ENCODE measurements at places on chromosomes 12 and 14.

GRCh38 chr14:50619569-50620141 is 48.5 kb downstream of the SAV1 start:
- DNase-seq, result no peak

GRCh38 chr12:127401005-127401404 is 866.0 kb upstream of the TMEM132C start:
- DNase-seq, result no peak

DNA sequence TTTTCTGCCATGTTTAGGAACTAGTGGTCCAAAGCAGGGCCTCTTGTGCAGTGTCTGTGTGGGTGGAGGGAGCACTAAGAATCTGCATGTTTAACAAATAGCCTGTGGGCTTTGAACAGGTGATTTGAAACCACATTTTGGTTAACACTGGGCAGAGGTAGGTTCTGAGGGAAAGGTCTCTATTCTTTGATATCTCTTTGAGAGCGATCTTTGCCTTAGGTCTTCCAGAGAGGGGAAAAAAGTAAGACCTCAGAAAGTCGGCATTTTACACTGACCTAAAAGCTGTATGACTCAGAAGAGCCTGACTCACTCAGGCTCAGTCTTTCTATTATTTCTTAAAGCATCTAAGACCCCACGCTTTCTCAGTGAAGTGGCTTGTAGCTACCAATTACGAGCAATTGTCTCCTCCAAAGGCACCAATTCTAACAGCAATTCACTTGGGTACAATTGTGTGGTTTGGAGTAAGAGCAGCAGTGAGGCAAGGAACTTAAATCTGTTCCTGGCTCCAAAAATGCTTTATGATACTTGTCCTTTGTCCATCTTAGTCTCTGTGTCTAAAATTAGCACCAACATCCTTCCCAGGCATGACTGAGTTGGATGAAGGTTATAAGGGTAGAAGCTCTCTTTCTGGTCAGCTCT is 8.8 kb downstream of the EIF2B2 start:
- no peak for DNase-seq

DNA sequence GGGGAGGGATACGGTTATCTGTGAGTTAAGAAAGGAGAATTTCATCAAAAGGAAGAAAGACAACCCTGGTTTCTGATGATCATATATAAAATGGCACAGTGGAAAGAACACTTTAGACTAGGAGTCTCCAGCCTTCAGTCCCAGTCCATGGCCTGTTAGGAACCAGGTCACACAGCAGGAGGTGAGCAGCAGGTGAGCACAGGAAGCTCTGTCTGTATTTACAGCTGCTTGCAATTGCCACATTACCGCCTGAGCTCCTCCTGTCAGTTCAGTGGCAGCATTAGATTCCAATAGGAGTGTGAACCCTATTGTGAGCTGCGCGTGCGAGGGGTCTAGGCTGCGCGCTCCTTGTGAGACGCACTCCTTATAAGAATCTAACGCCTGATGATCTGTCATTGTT is 137.9 kb downstream of the BTG1 start:
- no peak for DNase-seq

GRCh38 chr14:104004849-104005248 is 62.5 kb upstream of the RD3L start:
- no peak for DNase-seq

DNA sequence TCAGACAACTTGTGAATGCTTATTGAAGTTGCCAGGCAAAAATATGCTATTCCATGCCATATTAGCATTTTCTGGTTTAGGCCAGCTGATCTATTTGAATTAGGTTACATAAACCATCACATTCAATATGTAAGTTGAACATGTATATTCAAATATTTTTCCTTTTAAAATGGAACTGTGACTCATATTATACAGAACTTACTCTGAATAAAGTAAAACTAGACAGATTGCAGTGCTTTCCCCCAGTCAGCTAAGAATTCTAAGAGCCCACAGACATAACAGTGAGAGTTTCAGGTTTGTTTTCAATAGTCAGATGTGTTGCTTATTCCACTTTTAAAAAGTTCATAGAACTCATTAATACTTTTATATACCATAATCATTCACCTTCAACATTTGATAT is 119.8 kb downstream of the MGST1 start:
- no peak for DNase-seq

DNA sequence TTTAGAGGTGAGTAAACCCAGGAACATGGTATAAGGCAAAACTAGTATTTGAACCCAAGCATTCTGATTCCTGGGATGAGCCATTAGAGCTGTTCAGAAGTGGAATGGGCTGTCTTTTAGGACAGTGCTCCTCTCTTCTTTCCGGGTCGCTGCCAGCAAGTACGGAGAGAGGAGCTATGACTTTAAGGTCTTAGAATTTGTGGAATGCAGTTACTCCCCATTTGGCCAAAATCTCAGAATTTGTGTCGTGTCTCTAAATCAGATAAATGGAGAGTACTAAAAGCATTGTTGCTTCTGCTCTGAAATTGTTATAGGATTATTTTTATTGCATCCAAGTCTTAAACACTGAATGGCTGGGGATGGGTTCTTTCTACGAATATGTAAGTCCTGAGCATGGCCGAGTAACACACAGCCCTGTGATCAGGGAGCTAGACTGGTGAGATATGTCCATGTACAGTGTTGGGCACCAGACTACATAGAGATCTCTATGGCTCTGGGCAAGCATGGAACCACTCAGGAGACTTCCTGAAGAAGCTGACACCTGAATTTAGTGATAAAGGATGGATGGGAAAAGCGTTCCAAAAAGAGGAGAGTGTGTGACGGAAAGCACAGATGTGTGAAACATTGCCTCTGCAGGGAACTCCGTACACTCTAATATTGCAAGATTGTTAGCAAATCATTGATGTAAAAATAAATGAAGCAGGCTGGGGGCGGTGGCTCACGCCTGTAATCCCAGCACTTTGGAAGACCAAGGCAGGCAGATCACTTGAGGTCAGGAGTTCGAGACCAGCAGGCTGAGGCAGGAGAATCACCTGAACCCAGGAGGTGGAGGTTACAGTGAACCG is 184.7 kb downstream of the SRGAP1 start:
- DNase-seq, result no peak

- no peak for DNase-seq
Measured at GRCh38 chr12:32483499-32483898, 84.1 kb downstream of the FGD4 start.

DNA sequence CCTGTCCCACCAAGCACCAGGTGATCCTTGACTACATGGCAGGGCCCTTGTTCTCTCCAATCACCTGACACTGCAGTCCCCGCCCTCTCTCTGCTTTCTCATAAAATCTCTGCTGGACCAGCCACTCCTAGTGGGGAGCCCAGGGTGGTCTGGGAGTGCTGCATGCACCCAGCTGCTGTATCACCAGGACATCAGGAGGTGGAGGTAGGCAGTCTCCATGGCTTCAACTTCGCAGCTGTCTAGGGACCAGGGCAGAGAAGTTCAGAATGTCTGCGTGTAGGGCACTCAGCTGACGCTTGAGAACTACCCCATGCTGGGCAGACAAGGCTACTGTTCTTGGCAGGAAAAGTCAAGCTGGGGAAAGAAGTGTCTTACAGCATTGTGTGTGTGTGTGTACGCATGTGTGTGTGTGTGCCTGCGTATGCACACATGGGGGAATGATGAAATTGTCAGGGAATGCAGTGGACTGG is 2.6 kb downstream of the WSCD2 start:
- DNase-seq, result no peak

- no peak for DNase-seq
Measured at GRCh38 chr14:75174066-75174465, 2.3 kb downstream of the TMED10 start.

- DNase-seq, result no peak
Measured at GRCh38 chr14:99529899-99530298, 48.7 kb downstream of the CCNK start.

- no peak for DNase-seq
Measured at GRCh38 chr14:22843123-22843925, 6.9 kb downstream of the MMP14 start.

DNA sequence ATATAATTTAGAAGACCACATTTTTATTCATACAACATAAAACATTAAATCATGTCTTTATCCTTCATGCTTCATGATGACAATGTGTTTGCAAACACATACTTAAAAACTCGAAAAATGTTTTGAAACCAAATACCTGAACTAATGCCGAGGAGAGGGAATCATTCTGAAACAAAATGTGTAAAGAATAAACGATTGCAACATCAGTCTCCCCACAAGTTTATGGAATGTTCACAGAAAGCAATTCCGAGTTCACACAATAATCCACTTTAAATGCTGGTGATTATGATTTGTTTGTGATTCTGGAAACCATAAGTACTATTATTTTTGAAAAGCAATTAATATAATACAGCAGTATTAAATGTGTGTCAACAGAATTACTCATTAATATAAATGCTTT is 84.5 kb upstream of the PDZRN4 start:
- DNase-seq, result no peak

DNA sequence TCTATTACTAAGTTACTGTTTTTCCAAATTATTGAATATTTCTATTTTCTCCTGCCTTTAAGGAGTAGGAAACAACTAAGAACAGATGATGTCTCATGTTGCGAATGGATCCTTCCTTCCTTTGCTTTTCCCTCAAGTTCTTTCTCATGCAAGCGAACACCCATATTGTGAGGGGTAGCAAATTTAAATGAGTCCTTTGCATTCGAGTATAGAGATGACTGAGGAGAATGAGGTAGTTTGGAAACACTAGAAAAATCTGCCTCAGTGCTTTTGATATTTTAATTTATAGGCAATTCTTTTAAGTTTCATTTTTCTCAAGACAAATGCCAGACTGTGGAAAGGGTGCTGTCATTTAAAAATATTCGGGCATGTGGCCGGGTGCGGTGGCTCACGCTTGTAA is 56.1 kb downstream of the TRAF3 start:
- no peak for DNase-seq
